Stimulated activated CD8-positive, alpha-beta memory T cell treated with anti-CD3 and anti-CD28 coated beads, Interleukin-15, amount 100 ng/mL, for 4 hours (primary cell): ENCODE measurements at places on chromosomes 6 and 20.

DNA sequence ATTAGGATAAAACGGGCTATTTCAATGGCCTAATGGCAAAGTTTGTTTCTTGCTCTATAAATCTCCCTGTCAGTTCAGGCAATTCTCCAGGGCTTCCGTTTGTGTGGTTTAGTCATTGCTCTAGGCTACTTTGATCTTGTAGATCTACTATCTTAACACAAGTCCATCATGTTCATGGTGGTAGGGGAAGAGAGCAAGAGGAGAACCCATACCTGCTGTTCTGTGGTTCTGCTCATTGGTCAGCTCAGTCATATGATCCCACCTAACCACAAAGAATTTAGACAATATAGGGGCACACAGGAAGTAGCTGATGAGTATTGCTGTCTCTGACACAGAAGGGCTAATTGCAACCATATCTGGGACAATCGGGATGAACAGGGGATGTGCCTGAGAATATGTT is 4.9 kb upstream of the DEK start:
- no peak for DNase-seq

DNA sequence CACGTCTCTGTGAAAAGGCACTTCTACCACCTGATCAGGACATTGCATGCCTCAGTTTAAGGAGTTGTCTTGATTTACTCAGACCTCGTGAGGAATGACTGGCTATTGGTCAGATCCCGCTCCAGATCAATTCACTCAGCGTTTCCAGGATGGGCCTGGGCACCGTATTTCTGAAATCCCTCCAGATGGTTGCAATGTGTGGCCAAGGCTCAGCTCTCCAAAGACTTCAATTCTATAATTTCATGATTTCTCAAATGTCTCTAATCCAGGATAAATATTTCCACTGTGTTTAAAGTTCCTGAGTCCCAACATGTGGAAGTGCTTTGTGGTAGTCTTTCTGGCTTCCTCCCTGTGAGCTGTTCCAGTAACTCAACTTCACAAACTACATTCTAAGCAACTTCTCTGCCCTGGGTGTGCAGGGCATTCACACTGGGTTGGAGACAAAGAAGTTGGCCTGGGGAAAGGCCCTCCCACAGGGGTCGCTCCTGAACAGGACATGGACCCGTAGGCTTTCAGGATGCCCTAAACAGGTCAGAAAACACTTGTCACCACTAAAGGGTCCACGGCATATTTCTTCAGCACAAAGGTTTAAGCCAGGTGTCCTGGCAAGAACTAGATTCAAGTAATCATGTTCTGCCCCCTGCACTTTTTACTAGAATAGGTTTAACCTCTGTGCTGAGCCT is 212.1 kb downstream of the WDR27 start:
- DNase-seq = no peak

DNA sequence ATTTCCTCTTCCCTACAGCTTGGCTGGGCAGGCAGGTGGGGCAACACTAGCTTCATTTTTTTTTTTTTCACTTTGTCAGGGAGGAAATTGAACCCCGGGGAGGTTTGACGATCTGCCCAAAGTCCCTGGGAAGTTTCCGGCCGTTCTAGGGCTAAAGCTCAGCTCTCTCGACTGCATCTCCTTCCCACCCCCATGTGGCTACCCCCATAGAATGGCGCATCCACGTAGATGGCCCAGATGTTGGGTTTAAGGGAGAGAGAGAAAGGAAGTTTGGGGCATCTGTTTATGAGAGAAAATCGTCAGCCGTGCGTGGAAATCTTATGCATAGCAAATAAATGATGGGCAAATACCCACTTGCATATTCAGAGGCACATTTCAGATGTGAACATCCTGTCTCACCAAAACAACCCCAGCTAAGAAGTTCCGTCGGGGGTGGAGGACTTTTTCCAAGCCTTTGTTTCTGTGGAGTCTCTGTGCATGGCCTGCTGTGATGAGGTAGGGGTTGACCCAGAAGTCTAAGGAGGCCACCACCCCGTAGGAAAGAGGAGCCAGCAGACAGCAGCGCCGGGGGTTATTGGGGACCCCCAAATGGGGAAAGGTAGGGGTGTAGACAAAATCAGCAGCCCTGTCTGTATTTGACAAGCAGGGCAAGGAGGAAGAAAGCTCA is 40.5 kb upstream of the ZNF831 start:
- DNase-seq = no peak

DNA sequence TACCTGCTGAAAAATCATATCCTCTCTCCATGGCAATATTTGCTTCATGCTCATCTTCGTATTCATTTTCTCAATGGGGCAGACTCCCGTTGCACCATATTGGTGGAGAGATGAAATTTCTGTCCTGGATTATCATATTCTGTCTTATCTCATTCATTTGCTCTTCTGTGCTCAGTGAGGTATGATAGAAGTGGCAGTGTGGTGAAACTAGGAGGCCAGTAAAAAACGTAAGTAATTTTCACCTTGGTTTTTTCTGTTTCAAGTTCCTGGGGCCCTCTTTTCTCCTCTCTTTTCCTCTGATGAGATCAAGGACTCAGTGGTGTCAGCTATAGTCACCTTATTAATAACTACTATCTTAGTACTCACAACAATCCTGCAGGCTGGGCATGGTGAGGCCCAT is 182.5 kb upstream of the HDAC2 start:
- DNase-seq = no peak

DNA sequence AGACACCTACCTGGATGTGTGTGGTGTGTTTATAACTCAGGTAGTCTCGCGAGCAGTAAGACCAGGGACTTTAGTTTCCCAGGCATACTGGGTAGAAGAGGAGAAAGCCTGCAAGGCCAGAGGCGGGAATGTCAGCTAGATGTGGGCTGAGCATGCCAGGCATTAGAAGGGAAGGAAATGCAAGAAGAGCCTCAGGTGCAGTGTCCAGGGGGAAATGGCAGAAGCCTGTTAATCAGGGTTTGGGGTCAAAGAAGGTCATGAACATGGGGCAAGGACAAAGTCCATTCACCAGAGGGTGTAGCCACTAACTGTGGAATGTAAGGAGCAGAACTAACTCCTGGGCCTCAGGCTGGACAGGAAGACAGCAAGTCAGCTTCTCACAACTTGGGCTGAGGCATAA is 305.0 kb downstream of the SMOC2 start:
- DNase-seq = no peak

GRCh38 chr20:17572034-17572638 is 2.3 kb downstream of the DSTN start:
- no peak for DNase-seq

GRCh38 chr6:151807513-151808370 is at the start of gene ESR1:
Gene ESR1, plus strand, starts transcription at chr6:151807682. Its CDS starts 231 bp downstream, at chr6:151807913.
- no peak for DNase-seq

DNA sequence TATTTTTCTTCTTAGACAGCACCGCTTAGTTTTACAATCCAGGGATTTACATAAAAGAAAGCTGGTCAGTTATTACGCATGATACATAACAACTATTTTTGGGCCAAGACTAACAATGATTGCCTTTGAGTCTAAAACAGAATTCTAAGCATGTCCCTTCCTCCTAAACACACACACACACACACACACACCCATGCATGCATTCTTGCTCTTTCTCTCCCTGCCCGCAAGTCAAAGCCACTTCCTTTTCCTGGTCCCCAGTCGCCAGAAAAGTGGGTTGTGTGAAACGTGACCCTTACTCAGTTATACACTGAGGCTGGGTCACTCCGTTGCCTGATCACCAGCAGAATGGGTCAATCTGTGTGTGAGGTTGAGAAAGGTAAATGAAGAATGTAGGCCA is 31.4 kb downstream of the FYN start:
- DNase-seq = no peak

- no peak for DNase-seq
These were observed 54.9 kb upstream of the CD93 start for GRCh38 chr20:23140991-23141390.

DNA sequence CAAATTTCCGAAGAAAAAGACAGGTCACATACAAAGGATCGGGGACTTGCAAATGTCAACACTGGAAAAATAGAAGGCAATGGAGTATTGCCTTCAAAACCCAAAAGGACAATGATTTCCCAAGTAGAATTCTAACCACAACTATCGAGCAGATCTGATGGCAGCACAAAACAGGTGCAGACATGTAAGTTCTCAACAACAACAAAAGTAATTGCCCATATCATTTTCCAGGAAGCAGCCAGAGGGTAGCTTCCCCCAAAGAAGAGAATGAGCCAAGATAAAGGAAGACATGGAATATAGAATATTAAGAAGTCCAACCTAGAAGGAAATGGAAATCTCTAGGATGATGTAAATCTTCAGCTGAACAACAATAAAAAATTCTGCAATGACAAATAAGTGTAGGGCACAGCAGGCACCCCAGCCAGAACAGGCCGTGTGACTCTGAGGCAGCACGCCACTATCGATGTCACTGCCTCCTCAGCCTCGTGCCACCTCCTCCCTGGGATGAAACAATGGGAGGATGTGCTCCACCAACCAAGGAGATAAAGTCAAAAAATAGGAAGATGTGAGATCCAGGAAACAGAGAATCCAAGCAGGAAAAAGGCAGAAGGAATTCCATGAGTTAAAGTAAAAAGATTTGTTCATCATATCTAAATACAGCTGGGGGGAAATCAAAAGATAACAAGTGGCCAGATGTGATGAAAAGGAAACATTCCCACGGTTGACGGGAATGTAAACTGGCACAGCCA is 34.1 kb downstream of the SERPINB1 start:
- no peak for DNase-seq

DNA sequence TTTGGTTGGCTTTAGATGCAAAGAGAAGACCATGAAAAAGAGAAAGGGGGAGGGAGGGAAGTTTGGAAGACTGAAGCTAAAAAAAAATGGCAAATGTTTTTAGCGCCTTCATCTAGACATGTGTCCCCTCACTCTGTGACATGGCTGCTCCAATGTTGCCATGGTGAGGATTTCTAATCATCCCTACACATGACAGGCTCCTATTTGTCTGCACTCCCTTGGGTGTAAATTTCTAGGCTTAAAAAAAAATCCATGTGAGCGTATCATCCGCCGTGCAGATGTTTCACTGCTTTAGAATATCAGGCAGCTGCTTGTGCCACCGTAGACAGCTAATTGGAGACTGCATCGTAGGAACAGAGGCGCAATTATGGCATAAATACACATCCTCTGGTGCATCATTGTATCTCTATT is 761.1 kb upstream of the MMS22L start:
- DNase-seq = no peak

DNA sequence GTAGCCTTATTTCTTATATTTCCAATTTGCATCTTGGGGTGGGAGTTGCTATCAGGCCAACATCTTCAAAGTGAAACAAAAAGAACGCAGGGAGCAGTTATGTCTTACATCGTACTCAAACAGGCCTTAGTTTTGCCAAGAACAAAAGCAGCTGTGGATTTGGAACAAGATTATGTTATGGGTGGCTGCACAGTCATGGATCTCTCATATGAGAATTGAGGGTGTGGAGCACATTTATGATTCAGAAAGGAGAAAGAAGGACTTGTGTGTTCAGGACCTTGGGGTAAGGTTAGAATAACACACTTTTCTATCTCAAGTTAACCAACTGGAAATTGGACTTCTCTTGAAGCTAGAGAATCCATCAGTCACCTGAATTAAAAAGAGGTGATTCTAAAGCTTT is 259.9 kb downstream of the FOXA2 start:
- DNase-seq = no peak

- no peak for DNase-seq
These were observed 24.1 kb upstream of the TRIM27 start for GRCh38 chr6:28947831-28948270.

- no peak for DNase-seq
These were observed 54.4 kb upstream of the SLCO4A1 start for GRCh38 chr20:62587757-62588402.

- no peak for DNase-seq
These were observed 4.6 kb upstream of the BICRAL start for GRCh38 chr6:42777126-42777822.

GRCh38 chr20:24842918-24843715 is 106.0 kb upstream of the CST7 start:
- no peak for DNase-seq

GRCh38 chr6:6315660-6316059 is 4.8 kb downstream of the F13A1 start:
- DNase-seq = no peak

DNA sequence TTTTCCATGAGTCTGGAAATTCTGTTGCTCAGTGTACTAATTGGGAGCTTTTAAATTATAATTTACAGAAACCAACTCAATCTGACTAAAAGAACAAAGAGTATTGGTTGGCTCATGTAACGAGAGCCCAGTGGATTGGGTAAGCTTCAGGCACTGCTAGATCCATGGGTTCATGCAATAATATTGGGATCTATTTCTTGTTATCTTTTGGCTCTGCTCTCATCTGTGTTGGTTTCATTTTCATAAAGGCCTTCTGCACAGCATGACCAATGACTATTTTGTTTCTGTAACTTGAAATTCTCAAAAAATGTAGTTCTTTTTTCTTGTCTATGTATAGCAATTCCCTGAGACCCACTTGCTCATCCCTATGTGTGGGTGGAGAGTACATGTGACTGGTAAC is 12.0 kb downstream of the SLC2A10 start:
- DNase-seq = no peak

GRCh38 chr20:58001381-58001780 is 227.1 kb downstream of the ANKRD60 start:
- no peak for DNase-seq

GRCh38 chr20:34407962-34408474 is 44.9 kb downstream of the ITCH start:
- no peak for DNase-seq

DNA sequence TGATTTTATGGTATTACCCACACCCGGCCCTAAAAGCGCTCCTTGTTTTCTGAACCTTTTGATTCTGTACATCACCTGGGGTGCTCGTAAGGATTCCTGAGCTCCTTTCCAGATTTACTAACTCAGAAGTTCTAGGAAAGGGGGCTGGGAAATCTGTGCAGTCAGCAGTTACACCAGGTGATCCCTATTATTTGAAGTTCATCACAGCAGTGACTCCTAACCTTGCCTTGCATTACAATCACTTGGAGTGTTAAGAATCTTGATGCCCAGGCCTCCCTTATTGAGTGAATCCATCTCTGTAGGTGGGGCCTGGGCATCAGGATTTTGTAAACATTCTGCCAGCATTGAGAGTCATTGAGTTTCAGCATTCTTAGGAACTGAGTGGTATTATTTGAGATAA is 44.7 kb downstream of the BMP6 start:
- no peak for DNase-seq

GRCh38 chr6:2259002-2259494 is 13.6 kb upstream of the GMDS start:
- no peak for DNase-seq

GRCh38 chr20:45792317-45793118 is 764 bp downstream of the DNTTIP1 start:
- no peak for DNase-seq
